Stimulated activated CD4-positive, alpha-beta T cell treated with anti-CD3 and anti-CD28 coated beads, Interleukin-2, amount 100 ng/mL, for 4 hours (primary cell): ENCODE measurements at places on chromosomes 4 and X.

DNA sequence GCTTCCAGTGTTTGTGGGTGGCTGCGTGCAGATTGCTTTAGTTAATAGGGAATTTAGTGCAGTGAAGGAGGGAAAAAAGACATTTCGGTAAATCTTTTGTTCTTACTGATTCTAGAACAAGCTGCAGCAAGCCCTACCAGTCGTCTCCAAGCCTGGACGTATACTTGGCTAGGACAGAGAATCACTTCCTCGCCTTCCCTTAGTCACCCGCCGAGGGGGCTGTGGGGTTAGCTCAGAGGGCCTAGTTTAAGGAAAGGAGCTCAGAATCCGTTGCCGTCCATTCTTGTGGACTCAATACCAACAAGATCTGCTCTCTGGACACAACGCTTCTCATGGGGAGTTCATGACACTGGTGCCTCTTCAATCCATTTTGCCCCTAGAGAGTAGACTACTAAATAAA, 36.3 kb upstream of the FAT1 start:
- DNase-seq, result no peak

- DNase-seq, result no peak
Measured at GRCh38 chr4:182724414-182724813, 192.8 kb downstream of the DCTD start.

- DNase-seq, result no peak
Measured at GRCh38 chr4:23036503-23036902, 343.8 kb downstream of the GBA3 start.

GRCh38 chr4:68476191-68476590, 28.9 kb downstream of the TMPRSS11E start:
- DNase-seq, result no peak
